ENCODE measurements at places on chromosomes 6 and 20.

DNA sequence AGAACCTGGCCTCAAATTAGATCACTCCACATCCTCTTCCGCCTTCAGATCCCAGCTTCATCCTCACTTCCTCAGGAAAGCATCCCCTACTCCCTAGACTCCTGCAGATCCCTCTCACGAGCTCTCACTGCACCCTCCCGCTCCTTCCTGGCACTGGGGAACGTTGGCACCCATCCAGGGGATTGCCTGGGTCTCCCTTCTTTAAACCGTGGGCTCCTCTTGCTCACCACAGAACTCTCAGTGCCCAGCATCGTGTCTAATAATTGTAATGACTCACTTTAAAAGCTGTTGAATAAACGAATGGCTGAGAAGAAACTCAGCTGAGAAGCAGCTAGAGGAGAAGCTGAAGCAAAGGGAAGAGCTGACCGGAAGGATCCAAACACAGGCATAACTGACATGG is 20.4 kb downstream of the ZC3H12D start:
- no peak for DNase-seq

DNA sequence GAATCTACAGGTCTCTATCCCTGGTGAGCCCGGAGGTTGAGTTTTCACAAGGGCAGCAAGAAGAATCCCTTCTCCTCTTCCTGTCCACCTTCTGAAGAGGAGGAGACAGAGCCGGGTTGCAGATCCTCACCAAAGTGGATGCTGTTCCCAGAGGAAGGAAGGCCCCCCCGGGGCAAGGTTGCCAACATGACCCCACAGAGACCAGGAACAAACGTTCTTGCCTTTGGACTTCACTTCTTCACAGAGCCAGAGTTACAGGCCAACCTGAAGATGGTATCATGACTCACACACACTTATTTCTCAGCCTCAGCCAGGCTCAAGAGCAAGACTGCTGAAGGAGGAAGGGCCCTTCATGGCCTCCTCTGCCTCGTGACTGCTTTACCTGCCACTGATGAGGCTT is 384.3 kb downstream of the CD83 start:
- DNase-seq, result no peak

- no peak for DNase-seq
These were observed 54.8 kb upstream of the SGK1 start for GRCh38 chr6:134372603-134373281.

- DNase-seq, result no peak
These were observed 22.4 kb downstream of the UQCC2 start for GRCh38 chr6:33689148-33689494.

DNA sequence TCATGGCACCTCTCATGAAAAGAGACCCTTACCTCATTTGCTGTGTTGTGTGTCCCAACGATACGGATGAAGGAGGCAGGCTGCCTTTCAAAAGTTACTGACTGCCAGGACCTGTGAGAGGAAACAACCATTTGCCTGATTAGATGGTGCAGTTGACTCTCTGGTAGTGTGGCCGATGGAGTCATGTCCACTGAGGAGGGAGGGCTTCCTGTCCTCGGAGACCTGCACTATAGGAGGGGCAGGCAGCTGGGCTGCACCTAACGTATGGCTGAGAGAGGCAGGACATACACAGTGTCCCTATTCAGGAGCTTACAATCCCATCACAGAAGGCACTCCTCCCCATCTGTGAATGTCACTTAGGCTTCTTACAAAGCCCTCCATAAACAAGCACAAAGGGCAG is 373.0 kb downstream of the ZFAND3 start:
- no peak for DNase-seq

DNA sequence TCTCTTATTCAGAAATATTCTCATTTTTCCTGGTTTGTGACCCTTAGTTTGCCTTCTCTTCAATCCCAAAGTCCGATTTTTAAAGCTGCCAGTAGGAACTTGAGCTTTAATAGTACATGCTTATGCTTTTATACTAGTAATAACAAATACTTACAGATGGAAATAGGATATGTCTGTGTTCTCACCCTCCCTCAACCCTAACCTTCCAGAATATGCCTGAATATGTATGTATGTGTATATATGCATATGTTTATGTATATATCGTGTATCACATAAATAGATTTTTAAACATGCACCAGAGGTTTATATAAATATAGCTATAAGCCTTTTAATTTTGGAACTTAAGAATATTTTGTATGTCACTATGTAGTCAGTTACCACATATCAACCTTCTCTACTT is 38.8 kb downstream of the CDYL start:
- DNase-seq, result no peak

DNA sequence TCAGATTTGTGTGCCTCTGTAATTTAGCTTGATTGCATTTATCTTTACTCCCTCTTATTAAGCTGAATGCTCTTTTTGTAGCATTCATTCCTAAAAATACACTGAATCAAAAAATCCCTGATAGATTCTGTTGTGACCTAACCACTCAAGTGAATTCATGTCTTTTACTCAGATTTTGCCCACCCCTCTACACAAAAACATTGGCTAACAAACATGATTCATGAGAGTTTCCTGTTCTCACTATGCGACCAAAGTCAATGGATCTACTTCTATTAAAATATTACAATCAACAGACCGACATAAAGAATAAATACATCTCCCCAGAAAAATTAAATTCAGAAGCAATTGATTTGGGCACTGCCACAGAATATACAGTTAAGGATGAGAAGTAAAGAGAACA is 99.5 kb upstream of the THEMIS start:
- no peak for DNase-seq

GRCh38 chr20:4076033-4076432 is 60.7 kb upstream of the RNF24 start:
- DNase-seq, result no peak

DNA sequence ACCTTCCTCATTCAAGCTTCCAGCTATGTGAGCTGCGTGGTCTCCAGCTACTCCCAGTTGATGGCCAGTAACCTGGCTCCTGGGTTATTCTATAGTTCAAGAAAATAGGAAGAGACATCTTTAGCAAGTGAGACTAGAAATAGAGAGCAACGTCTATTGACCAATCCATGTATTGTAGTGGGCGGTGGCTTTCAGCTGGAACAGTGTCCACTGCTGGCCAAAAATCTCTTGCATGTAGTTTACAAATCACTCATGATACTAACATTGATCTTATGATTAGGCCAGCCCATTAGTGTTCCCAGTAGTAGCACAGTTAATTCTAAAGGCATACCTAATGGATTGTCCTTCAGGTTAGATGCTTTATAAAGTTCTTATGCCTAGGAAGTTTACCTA is 58.9 kb upstream of the SCP2D1 start:
- DNase-seq, result no peak

GRCh38 chr6:144395014-144395413 is 109.9 kb downstream of the UTRN start:
- no peak for DNase-seq

DNA sequence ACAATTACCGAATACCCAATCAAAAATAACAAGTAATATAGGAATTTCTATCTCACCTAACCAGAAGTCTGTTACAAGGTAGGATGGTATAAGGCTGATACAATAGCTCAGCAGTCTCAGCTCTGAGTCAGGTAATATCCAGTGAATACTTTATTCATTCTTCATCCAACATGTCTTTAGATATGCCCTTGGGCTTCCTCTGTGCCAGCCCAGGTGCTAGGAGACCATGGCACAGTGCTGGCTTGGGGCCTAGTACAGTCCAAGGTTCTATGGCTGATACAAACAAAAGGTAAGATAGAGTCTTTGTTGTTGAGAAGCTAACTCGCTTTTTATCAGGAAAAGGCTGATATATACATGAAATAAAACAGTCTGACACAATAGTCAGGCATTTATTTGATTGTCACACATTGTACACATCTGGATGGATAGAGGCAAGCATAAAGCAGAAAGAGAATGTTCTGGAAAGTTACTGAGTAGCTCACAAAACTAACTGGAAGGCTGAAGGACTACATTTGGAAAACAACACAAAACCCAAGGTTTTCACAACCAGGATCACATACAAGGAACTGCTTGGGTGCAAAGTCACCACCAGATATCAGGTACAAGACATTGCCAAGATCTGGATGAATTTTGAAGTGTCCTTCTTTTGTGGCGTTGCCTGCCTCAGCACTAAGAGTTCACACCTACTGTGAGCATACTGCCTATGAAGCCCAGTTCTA is 110.4 kb upstream of the SCAF8 start:
- DNase-seq, result no peak

GRCh38 chr20:49712996-49713752 is 504 bp downstream of the B4GALT5 start:
- no peak for DNase-seq

GRCh38 chr20:10853176-10853575 is 179.4 kb upstream of the JAG1 start:
- DNase-seq, result no peak

- no peak for DNase-seq
These were observed 85.4 kb upstream of the HCRTR2 start for GRCh38 chr6:55088902-55089301.

DNA sequence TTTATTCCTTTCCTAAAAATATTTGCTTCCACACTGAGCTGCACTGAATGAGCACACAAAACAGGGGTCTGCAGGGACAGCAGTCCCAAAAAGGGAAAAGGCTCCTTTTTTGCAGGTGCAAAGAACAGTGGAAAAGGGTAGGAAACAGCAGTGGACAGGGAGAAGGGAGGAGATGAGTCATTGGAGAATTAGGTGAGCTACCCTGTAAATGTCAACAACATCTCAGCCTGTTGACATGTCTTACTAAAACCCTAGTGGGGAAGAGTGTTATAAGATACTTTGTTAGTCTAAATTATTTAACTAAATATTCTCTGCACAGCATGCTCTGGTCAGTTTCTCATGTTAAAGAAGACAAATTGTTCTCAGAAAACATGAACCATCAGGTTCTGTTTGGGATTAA is 151.5 kb upstream of the FBXL4 start:
- no peak for DNase-seq

GRCh38 chr6:116615937-116616736 is at the start of gene RSPH4A:
Gene RSPH4A (plus strand): TSS chr6:116616479. CDS start chr6:116616624, 145 bp downstream.
- DNase-seq, result peak; percentile 92

- no peak for DNase-seq
These were observed 236.8 kb upstream of the MARCKS start for GRCh38 chr6:113620386-113620785.

All from putamen (tissue), 1 donor.